ENCODE measurements at places on chromosomes 7 and 10. TPM values are rescaled to one million over a fixed set of nuclear protein-coding genes. Genes with fewer than 3 reads are reported as not detected.

The FAM237B gene
- not detected for total RNA-seq

The PTPRZ1 gene
- not detected for total RNA-seq

The IFIT1B gene
- not detected for total RNA-seq

The NUTM2A gene
- 0.14 TPM for total RNA-seq

The LRRC18 gene
- total RNA-seq, result not detected

The SEMA3E gene
- total RNA-seq, result 2.9 TPM

The CUBN gene
- 0.06 TPM for total RNA-seq

The HYCC1 gene
- 18.9 TPM for total RNA-seq

The C1QL3 gene
- not detected for total RNA-seq

The HPSE2 gene
- not detected for total RNA-seq

The COL28A1 gene
- total RNA-seq, result 0.53 TPM

The ELOVL3 gene
- 0.30 TPM for total RNA-seq

The CCL24 gene
- not detected for total RNA-seq

The AZGP1 gene
- not detected for total RNA-seq

The ANKRD1 gene
- 6.5 TPM for total RNA-seq

The HHEX gene
- total RNA-seq, result 14.7 TPM

The PNLIP gene
- not detected for total RNA-seq

The SEC31B gene
- total RNA-seq, result 1.8 TPM

All from A549 treated with CORT108297 at 1 μM for 4 hours (cell line).